ENCODE measurements at places on chromosomes 13 and 19. TPM values are rescaled to one million over a fixed set of nuclear protein-coding genes. Genes with fewer than 3 reads are reported as not detected.

- no peak for DNase-seq
These were observed 1.5 kb upstream of the RAD23A start for GRCh38 chr19:12944104-12944674.

- DNase-seq, result no peak
These were observed 21.2 kb downstream of the DNMT1 start for GRCh38 chr19:10173527-10173926.

- DNase-seq, result no peak
These were observed 9.2 kb upstream of the ATP12A start for GRCh38 chr13:24670961-24671381.

DNA sequence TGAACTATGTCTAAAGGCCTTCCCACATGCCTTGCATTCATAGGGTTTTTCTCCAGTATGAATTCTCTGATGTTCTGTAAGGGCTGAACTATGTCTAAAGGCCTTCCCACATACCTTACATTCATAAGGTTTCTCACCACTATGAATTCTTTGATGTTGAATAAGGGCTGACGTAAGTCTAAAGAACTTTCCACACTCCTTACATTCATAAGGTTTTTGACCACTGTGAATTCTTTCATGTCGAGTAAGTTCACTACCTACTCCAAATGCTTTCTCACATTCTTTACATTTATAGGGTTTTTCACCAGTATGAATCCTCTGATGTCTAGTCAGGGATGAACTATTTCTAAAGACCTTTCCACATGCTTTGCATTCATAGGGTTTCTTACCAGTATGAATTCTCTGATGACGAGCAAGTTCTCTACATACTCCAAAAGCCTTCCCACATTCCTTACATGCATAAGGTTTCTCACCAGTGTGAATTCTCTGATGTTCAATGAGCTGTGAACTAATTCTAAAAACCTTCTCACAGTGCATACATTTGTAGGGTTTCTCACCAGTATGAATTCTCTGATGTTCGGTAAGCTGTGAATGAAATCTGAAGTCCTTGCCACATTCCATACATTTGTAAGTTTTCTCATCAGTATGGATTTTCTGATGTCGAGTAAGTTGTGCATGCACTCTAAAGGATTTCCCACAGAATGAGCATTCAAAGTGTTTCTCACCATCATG is 19.1 kb upstream of the ZNF260 start:
- DNase-seq, result no peak

DNA sequence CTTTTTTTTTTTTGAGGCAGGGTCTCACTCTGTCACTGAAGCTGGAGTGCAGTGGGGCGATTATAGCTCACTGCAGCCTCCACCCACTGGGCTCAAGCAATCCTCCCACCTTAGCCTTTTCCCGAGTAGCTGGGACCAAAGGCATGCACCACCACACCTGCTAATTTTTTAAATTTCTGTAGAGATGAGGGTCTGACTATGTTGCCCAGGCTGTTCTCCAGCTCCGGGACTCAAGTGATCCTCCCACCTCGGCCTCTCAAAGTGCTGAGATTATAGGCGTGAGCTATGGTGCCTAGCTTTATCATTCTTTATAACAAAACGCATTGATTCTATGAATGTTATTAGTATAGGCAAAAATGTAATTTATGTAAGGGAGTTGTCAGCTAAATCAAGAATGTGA is 17.9 kb upstream of the LYPD3 start:
- DNase-seq, result no peak

The PCDH20 gene
- 2.4 TPM for total RNA-seq

The SRRM5 gene
- total RNA-seq, result 0.09 TPM

The FFAR3 gene
- total RNA-seq, result not detected
